ENCODE measurements at places on chromosomes 11 and 22.

- DNase-seq = peak; percentile 58
Observed at GRCh38 chr11:9459667-9460321, 1.0 kb upstream of the ZNF143 start.

DNA sequence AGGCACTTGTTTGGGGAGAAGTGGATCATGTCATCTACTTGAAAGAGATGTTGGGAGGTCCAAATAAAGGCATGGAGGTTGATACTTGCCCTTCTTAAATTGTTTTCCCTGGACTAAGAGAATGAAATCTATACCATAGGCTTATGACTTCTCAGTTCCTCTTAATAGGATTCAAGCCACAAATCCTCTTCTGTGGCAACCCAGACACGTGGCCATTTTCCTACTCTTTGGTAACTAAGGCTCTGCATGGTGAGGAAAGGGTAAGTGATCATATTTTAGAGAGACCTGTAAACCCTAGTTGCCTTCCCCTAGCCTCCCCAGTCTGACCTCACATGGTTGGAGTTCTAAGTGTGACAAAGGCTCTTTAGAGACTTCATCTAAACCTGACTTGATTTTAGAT lies 72.9 kb upstream of the CD44 start:
- no peak for DNase-seq

DNA sequence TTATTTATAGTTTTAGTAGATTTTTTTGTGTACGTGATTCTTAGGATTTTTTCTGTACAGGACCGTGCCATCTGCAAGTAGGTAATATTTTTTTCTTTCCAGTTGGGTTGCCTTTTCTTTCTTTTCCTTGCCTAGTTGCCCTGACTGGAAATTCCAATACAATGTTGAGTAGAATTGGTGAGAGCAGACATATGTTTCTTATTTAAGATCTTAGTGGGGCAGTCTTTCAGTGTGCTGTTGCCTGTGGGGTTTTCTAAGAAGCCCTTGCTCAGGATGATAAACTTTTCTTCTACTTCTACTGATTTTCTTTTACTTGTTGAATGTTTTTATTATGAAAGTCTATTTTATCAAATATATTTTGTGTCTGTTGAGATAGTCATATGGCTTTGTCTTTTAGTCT lies 33.0 kb downstream of the ATXN10 start:
- no peak for DNase-seq

- DNase-seq = no peak
Observed at GRCh38 chr11:116176484-116177005, 596.2 kb downstream of the BUD13 start.

DNA sequence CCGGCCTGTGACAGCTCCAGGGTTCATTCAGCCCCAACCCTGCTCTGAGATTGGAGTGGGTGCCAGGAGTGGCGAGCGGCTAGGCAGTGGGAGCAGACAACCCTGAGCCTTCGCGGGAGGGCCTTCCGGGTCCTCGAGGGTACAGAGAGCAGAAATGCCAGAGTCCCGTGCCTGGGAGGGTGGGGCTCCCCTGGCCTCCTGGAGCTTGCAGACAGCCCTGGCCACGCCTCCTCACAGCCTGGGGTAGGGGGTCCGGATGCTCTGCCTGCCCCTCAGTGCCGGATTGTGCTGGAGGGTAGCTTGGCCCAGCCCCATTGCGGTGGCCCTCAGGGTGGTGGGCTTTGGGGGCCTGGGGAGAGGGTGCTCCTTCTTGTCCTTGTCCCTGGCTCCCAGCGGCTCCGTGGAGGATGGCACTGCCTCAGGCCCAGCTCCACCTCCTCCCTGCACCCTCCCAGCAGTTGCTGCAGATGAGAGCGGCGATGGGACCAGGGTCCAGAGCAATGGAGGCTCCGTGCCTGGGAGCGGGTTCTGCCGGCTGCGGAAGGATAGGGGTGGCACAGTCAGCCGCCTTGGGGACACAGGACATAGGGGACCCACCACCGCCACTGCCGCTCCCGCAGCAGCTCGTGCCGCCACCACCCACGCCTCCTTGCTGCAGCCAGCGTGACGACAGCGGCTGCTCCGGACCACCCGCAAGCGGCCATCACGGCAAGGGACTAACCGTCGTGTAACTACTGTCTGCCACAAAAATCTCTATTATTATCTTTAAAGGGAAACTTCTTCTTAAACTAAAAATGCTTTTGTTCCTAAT lies 34.9 kb upstream of the OR10G7 start:
- DNase-seq = peak; percentile 70

- no peak for DNase-seq
Observed at GRCh38 chr11:15053191-15053685, 20.2 kb upstream of the CALCB start.

GRCh38 chr22:46902436-46902835 lies 140.0 kb downstream of the TBC1D22A start:
- DNase-seq = peak; percentile 26

DNA sequence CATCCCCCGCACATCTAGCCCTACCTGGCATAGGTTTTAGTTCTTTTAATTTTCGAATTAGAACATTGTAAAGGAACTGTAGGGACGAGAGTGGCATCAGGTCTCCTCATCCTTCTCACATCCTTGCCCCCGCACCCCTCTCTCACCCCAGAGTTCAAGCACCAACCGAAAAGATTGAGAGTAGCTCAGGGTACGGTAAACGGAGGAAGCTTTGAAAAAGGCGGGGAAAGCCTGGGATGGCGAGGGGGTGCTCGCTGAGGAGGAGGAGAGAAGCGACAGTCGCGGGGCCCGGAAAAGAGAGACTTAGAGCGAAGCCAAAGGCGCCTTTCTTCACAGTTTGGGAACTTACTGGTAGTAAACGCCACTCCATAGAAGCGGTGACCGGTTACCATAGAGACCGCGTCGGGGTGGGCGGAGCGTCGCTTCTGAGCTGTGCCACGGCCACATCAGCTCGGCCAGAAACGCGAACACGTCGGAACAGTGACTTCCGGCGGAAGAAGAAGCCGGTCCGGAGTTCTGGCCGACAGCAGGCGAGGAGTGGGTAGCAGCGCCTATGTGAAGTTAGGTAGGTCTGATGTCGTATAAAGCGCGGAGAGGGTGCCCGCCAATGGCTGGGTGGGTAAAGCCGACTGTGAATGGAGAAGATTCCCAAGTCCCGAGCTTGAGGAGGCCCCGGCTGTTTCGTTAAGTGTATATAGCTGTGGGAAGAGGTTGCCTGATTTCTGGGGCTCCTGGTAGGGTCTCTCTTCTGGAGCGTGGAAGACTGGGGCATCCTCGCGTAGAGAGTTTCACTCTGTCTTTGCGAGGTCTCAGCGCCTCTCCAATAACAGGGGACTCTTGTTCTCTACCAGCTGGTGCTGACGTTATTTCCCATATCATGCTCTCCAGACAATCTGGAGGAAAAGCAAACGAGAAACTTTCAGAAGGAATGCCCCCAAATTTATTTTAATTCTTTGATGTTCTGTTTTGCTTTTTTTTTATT lies at the start of the genes DCDC1 and DNAJC24:
TSS of gene DCDC1 (minus strand) at position 392 of the 982 bp plus-strand sequence. CDS start 41,459 bp downstream, outside the sequence.
TSS of gene DNAJC24 (plus strand) at position 513 of the 982 bp plus-strand sequence. CDS start 889 bp downstream, outside the sequence.
- DNase-seq = peak; percentile 96

- no peak for DNase-seq
Observed at GRCh38 chr11:134337051-134337450, 5.3 kb downstream of the GLB1L2 start.

- no peak for DNase-seq
Observed at GRCh38 chr22:32603651-32604540, 129.3 kb downstream of the FBXO7 start.

- DNase-seq = no peak
Observed at GRCh38 chr11:46159680-46160079, 38.4 kb upstream of the PHF21A start.

DNA sequence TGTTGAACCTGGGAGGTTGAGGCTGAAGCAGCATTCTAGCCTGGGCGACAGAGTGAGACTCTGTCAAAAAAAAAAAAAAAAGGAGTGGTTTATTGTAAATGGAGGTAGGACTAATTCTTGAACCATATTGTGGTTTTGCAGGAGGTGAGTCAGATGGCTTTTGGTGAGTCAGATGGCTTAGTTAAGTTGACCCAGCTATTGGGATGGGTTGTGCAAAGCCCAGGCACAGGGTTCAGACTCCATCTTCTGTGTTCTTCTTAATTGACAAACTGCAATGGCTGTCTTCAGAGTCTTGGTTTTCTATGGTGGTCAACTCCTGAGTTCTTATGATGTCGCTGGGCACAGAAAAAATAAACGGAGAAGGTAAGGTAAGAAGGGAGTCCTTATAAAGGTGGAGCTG lies 182.7 kb downstream of the ADAMTS15 start:
- no peak for DNase-seq

DNA sequence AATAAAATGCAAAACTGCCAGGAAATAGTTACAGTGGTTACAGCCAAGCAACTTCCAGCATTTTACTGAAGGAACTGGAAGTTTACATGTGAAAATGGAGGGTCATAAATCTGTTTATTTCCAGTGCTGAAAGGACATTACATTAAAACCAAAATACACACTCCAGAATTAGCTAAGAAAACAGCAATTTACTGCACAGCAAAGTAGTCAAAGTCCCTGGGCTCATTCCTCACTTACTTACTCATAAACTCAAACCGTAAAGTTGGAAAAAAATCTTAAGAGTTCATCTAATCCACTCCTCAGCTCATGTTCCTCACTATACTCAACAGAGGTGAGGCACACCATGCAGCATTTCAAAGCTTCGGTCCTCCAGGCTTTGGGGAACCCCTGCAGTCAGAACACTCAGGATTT lies 17.4 kb downstream of the CTSC start:
- no peak for DNase-seq

DNA sequence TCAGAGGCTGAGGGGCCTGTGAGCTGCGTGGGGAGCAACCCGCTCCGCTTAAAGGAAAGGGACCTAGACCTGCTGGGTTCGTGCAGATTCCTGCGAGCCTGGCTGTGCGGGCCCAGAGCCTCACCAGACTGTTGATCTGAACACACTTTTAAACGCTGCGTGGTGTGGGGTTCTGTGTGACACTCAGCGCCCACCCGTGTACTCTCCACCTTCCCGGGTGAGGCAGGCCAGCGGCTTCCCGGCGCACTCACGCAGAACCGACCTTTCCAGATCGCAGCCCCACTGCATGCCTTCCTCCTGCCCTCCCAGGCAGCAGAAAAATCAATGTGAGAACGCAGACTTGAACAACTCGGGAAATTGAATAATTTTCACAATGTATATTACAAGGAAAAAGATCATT lies 388.6 kb downstream of the TBC1D22A start:
- no peak for DNase-seq

DNA sequence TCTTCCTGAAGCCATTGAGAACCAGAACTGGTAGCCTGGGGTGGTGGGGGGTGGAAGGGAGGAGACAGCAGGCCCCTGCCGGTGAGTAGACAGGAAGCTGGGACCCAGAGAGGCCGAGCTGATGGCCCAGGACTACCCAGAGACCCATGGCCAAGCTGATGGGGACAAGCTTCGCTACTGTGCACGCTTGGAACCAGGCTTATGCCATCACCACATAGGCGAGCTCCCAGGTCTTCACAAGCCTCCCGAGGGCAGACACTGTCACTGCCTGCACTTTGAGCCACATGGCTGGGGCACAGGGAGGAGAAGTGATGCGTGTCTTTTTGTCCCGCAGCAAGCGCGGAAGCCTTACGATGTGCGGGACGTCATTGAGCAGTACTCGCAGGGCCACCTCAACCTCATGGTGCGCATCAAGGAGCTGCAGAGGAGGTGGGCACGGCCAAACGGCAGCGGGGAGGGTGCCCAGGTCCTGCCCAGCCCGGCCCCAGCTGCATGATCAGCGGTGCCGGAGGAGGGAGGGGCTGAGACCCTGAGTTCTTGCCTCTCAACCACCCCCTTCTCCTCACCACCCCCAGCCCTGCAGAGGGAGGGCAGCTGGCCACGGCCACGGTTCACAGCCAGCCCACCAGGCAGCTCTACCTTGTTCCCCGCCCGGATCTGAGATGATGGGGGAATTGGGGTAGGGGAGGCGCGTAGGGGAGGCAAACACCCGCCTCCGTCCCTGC lies 76.0 kb upstream of the KCNQ1OT1 start:
- DNase-seq = peak; percentile 46

DNA sequence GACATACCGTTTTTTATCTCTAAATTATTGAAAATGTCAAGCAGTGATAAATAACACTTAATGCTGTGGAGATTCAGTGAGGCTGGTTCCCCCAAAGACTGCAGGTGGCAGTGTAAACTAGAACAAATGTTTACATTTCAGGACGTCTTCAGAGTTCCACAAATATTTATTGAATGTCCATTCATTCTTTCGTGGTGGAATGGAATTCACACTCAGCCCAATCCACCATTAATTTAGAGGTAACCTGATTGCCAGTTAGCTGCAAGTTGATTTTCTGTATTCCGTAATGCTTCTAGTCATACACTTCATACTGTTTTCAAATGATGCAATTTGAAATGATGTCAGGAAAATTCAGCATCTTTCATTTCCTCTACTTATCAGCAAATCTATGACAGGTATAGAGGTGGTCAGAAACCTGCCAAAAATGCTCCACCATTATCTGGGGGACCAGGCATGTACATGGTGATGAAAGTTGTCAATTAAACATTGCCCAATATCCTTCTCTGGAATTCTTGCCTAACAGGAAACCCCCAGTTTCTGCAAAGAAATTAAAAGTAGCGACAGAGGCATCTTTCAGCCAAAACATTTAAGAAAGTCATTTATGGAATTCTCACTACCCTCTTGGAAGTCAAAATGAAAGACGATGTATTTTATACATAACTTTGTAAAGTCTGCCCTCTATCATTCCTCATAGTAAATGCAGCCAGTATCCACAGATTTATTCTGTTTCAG lies 94.3 kb upstream of the BMAL1 start:
- DNase-seq = no peak

GRCh38 chr11:57248780-57249383 lies 11.8 kb upstream of the APLNR start:
- no peak for DNase-seq

DNA sequence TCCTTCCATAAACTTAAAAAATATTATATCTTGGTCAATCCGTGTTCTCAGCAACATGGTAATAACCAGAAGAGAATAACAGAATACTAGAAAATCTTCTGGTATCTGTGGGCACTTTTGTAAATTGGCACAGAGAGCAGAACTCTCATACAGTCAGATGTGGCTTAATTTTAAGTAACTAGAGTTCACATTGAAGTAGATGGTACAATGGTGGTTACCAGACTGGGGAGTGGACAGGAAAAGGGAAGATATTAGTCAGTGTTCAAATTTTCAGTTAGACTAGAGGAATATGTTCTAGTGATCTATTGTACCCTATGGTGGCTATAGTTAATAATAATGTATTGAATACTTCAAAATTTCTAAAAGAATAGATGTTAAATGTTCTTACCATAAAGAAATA lies 6.9 kb downstream of the OR52H1 start:
- no peak for DNase-seq

GRCh38 chr11:128294001-128294670 lies 293.2 kb downstream of the ETS1 start:
- no peak for DNase-seq

DNA sequence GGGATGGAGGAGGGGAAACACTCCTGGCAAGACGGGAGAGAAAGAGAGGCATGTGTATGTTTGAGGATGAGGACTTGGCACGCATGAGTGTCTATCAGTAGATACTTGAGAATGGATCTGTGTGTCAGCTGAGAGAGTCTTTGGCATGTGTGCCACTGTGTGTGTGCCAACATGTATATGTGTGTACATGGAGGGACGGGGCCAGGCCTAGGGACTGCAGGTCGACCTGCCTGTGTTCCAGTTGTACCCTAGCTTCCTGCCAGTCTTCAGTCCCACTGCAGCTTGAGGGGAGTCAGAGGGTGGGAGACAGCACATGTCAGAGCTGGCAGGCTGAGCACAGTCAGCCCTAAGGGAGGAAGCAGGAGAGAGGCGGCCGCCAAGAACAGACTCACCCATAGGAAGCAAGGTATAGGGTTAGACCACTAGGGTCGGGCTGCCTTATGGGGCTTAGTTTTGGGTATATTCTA lies 5.6 kb downstream of the CLCF1 start:
- DNase-seq = no peak

- DNase-seq = peak; percentile 84
Observed at GRCh38 chr11:64000026-64000739, 13.9 kb downstream of the OTUB1 start.

All from upper lobe of right lung (tissue), 1 donor.